Stimulated activated naive CD8-positive, alpha-beta T cell treated with anti-CD3 and anti-CD28 coated beads, Interleukin-15, Interleukin-2, amounts not matched to agents 100 U/mL and 50 U/mL, for 24 hours (primary cell): ENCODE measurements at places on chromosomes 12 and 14.

- DNase-seq = peak; percentile 86
Measured at GRCh38 chr14:69151458-69152180, 1.3 kb downstream of the DCAF5 start.

GRCh38 chr12:97482143-97482693 is 19.6 kb downstream of the RMST start:
- DNase-seq = no peak

DNA sequence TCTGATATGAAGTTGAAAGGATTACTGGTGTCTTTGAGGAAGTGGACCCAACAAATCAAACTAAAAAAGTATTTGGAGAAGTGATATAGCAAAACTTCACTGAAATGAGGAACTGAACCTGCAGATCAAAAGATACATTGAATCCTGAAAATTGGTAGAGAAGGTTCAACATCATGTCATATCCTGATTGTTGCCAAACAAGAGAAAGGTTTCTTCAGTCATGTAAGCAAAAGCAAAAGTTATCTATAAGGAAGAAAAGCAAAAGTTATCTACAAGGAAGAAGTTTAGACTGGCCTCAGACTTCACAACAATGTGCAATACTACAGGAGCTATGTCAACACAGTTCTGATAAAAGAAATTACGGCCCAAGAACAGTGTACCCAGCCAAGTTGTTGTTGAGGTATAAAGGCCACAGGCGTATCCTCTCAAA is 142.7 kb downstream of the RAD51B start:
- no peak for DNase-seq

DNA sequence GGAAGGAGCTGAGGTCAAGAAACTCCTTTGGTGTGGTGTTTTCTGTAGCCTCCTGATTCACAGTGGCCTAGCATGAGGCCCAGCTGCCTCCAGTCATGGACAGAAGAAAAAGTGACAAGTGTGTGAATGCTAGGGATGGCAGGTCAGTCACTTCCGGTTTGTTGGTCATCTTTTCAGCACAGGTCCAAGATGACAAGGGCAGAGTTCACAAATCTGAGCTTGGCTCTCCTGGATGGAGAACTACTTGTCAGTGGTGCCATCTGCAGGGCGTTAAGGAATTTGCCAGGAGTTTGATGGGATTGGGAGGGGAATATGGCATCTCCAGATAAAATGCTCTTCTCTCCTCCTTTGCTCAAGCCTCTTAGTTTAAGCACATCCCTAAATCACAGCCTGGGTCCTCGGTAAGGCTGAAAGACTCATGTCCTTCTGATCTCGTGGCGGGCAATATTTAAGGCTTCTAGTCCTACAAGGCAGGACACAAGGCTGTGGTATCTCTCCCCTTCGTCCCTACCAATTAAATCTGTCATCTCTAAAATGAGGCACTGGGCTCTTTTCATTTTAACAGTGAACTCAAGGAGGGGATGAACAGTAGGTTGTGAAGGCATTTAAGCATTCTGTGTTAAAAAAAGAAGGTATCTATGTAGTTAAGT is 10.0 kb downstream of the TUBA1B start:
- DNase-seq = no peak

DNA sequence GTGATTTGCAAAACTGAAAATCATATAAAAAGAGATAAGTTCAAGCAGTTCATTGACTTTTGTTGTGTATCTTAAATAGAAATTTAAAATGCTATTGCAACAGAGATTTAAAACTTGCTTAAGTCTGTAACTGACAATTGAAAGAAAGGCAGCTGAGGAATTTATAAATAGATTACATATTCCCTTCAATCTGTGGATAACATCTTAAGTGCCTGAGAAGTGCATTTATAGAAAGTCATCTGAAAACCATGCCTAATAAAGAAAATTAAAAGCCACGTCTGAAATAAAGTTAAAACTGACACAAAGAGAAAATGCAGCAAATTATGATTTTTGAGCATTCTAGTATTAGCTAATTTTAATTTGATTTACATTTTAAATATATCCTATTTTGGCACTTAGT is 479.8 kb downstream of the MDGA2 start:
- DNase-seq = no peak

DNA sequence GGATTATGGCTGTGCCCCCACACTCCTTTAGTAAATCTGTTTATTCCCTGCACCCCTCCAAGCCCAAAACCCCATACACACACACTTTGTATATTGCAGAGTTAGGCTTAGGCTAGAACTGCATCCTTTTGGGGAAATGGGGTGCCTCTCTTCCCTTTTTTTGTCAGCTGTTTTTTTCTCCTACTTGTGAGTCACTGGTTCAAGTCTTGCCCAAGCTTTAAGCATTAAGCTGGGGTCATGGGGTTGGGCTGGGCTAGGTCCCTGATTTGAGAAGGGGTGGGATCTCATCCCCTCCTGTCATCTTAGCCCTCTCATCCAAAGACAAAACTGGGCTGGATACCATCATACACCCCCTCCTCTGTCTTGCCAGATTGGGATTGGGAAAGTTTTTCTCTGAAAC is 1.6 kb downstream of the LRP1 start:
- DNase-seq = no peak

- no peak for DNase-seq
Measured at GRCh38 chr14:77988970-77989369, 181.2 kb upstream of the NRXN3 start.

DNA sequence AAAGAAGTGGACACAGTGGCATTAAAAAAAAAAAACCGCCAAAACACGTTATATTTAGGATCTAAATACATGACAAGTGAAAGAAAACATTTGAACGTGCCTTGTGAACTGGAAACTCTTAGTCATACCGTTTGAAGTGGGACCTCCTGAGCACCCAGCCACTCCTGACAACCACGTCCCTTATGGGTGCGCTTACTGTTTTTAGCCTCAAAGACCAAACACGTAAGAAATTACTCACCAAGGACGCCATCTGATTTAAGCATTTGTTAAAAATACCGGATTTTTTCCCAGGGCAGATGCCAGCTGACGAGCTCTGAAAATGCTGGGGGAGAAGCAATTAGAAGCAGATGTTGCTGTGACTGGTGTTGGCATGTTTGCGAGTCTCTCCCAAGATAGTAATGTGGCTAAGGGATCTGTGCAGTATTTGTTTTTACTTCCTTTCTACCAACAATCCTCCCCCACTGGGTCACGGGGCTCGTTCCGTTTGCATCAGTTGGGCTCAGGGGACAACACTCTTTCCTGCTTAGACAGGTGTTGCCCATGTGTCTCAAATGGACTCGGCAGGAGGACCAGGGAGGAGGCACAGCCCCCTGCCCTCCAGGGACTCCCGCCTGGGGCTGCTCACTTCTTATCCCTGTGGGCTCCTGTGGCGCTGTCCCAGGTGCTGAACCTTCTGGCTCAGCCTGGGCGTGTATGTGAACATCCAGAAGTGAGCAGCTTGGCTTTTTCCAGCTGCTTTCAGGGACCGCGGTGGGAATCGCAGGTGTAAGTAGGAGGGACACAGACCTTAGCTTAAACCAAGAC is 101.0 kb downstream of the BEGAIN start:
- DNase-seq = peak; percentile 75

DNA sequence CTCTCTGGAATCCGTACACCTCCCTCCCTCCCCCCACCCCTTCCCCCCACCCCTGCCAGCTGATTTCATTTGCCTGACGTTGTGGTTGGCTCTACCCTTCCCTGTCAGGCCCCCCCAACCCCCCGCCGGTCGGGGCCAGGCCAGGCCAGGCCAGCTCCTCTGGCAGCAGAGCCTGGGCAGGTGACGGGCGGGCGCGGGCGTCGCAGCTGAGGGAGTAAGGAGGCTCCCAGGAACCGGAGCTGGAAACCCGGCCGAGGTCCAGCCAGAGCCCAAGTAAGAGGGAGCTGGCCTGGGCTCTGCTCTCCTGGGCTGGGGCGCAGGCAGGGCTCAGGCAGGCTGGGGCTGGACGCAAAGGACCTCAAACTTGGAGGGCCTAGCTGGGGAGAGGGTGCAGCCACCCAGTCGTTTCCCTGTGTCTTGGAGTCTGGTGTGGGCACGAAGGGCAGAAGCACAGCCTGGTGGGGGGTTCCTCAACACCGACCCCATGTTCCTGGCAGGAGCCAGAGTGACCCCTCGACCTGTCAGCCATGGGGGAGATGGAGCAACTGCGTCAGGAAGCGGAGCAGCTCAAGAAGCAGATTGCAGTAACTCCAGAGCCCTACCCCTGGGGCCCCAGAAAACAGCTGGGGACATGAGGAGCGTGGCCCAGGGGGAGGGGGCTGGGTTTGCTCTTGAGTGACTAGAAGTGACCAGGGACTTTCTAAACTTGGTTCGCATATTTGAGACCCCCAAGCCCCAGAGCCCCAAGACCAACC is at the start of gene GNB3:
Gene GNB3 (plus strand): TSS at position 165 of the 755 bp plus-strand sequence. CDS start 363 bp downstream, at position 528.
- DNase-seq = no peak

DNA sequence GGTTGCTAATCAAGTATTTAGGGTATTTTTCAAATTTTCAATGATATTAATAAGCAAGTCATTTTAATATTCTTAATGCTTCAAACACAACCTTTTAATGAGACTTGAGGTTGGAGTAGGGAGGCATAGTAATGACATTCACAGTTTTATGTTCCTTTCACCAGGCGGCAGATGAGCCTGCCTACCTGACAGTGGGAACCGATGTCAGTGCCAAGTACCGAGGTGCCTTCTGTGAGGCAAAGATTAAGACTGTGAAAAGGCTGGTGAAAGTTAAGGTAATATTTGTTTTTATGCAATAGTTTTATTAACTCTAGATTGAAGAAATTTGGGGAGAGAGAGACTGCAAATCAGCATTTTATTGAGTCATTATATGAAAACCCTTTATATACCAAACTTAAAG is 3.1 kb downstream of the ARID4A start:
- DNase-seq = no peak

DNA sequence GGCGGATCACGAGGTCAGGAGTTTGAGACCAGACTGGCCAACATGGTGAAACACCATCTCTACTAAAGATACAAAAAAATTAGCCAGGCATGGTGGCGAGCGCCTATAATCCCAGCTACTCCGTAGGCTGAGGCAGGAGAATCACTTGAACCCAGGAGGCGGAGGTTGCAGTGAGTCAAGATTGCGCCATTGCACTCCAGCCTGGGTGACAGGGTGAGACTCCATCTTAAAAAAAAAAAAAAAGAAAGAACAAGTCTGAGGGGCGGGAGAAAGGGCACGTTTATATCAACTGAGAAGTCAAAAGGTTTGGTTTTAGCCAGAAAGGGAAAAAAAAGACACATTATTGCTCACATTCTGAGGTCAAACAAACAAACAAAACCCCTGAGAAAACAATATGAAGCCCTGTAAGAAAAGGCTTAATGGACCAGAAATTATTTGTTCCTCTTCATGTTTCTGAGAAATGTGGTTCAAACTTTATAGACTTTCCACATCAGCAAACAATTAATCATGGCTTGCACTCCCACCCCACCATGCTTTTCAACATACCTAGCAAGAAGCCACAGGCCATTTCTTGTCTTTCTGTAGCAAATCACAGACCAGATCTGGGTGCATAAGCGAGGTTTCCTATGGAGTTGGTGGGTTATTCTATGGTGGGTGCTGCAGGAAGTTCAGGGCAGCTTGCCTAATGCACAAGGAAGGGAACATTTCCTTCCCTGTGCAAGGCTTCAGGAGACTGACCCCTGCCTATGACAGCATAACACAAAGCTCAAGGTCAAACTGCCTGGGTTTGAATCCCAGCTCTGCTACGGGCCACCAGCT is 80.1 kb downstream of the SSPN start:
- no peak for DNase-seq

DNA sequence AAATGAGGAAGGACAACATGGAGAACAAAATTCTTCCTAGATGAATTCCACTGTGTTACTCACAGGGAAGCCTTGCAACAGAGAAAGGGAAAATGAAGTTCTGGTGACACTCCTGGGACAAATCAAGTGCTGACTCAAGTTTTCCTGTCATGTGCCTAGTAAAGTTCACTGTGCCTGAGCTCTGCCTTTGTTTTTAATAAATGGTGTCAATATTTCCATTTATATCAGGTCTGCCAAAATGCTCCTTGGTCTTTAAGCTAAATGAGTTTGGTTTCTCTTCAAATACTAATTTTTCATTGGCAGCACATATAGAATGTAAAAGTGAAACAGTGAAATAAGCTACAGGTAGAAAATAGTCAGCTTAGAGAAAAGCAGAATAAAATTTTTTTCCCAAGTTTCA is 33.0 kb downstream of the HIGD1C start:
- no peak for DNase-seq

GRCh38 chr14:77543637-77544334 is 45.2 kb upstream of the ISM2 start:
- no peak for DNase-seq

DNA sequence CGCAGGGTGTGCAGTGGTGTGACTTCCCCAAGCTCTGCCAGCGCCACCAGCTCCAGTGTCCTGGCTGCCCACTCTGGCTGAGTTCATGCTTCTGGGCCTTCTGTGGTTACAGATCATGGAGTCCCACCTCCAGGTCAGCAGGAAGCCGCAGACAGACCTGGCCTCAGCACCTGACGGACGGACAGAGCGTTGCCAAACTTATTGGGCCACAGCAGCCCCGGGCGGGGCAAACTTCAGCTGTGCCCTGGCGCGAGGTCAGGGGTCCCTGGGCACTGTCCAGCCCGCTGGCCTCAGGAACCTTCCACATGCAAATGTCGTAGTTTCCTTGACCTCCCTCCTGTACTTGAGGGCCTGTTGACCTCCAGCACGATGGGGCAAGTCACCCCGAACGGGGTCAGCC is 11.2 kb downstream of the GPR132 start:
- DNase-seq = no peak

- no peak for DNase-seq
Measured at GRCh38 chr12:42422785-42423184, 96.8 kb downstream of the PPHLN1 start.

- peak; percentile 87 for DNase-seq
Measured at GRCh38 chr12:57213058-57213715, 3.4 kb upstream of the NXPH4 start.

- no peak for DNase-seq
Measured at GRCh38 chr12:89829434-89829975, 120.9 kb upstream of the ATP2B1 start.

DNA sequence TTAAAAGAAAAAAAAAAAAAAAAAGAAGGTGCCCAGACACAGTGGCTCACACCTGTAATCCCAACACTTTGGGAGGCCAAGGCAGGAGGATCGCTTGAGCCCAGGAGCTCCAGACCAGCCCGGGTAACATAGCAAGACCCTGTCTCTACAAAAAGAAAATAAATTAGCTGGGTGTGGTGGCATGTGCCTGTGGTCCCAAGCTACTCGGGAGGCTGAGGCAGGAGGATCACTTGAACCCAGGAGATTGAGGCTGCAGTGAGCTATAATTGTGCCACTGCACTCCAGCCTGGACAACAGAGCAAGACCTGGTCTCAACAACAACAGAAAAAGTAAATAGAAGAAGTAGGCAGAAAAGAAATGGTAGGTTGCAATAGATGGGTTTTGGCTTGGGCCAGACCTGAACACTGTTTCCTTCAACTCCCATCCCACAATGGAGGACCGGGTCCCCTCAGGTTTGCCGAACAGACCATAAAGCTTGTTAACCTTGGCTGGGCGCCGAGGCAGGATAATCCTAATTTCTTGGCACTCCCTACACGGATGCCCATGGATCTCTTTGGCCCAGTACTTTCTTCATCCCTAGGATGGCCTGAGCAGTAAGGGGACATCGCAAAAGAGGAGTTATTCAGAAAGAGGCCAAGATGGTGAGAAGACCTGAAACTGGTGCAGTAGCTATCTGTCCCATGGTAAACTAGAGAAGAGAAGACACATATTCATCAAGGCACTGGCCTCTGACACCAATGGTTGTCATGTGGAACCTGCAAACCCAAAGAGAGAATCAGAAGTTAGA is 165.5 kb upstream of the CCND2 start:
- no peak for DNase-seq

- no peak for DNase-seq
Measured at GRCh38 chr14:61271552-61271951, 9.6 kb downstream of the TMEM30B start.

GRCh38 chr12:50988051-50988450 is 35.7 kb downstream of the HIGD1C start:
- DNase-seq = no peak
